ENCODE measurements at places on chromosomes 16 and 17. TPM values are rescaled to one million over a fixed set of nuclear protein-coding genes. Genes with fewer than 3 reads are reported as not detected.

DNA sequence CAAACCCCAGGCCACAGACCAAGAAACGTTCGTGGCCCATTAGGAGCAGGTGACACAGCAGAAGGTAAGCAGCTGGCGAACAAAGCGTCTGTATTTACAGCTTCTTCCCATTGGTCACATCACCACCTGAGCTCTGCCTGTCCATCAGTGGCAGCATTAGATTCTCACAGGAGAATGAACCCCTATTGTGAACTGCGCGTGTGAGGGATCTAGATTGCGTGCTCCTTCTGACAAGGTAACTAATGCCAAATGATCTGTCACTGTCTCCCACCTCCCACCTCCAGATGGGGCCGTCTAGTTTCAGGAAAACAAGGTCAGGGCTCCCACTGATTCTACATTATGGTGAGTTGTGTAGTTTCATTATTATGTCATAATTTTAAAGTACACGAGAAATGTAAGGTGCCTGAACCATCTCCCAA is 186.3 kb downstream of the CPPED1 start:
- no peak for DNase-seq

TM4SF5 gene
- total RNA-seq: not detected

PSKH1 gene
- total RNA-seq: 13.2 TPM

DNA sequence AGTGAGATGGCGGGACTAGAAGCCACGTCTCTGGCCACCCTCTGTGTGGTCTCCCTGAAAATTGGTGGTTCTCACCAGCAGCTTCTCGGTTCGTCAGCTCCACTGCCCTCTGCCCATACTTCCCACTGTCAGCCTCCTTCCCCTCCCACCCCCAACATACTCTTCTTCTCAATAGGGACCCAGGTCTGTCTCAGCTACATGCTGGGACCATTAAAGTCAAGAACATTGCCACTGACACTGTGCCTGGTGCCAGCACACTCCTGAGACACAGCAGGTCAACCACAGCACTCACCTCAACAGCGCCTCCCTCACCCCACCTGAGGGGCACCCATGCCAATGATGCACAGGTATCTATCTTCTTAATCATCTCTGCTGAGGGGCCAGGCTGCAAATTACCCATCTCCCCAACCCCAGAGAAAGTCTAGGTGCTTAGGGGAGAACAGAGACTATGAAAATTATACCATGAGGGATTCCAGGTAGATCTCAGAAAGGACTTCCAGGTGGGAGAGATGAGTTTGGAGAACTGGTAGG is 1.3 kb downstream of the PLXDC1 start:
- DNase-seq: no peak

GALNS gene
- total RNA-seq: 15.5 TPM

PYDC1 gene
- not detected for total RNA-seq

DNA sequence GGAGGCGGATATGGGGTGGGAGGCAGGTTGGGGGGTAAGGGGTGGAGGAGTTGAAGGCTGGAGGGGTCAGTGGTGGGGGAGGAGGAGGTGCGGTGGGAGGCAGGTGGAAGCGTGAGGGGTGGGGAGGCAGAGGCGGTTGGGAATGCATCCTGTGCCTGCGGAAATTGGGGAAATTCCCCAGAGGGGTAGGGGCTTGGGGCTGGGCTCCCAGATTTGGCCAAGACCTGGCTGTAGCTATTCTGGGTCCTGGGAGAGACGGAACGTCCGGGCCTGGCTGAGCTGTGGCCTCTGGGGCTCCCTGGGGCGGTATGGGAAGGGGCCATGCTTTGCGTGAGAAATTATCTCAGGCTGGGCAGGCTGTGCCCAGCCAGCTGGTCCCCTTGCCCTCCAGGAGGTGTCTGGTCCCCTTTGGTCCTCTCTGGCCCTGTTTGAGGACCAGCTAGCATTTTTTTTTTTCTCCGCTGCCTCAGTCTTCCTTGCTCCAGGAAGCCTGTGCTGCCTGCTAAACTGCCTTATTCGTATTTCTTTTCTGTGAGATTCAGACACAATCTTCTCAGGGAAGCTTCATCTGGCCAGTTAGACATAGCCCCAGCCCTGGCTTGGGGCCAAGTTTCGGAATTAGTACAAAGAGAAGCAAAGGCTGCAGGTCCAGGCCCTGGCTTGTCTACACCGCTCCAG is 7.3 kb upstream of the TRPV2 start:
- peak; percentile 40 for DNase-seq

CRYBA1 gene
- not detected for total RNA-seq

GRCh38 chr16:79392081-79392480 is 208.5 kb downstream of the MAF start:
- DNase-seq: no peak

- DNase-seq: peak; percentile 70
Measured at GRCh38 chr16:82660075-82660645, 33.4 kb downstream of the CDH13 start.

STXBP4 gene
- 2.1 TPM for total RNA-seq

- no peak for DNase-seq
Measured at GRCh38 chr17:63185420-63185819, 219.4 kb downstream of the TANC2 start.

DNA sequence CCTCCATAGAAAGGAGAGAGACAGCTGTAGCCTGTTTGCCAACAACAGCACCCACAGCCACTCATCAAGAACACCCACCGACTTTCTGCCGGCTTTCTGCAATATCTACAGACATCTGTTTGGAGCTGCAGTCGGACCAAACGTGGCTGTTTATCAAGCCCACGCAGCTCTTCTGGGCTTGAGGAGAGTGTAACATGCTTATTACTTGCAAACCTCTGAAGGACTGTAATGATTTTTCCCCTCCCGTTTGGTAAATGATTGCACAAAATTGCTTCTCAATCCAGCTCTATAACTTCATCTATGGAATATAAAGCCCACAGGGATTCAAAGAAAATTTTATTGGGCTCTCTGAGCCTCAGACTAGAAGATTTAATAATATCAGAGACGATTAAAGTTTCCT is 100.5 kb downstream of the VAT1L start:
- no peak for DNase-seq

- no peak for DNase-seq
Measured at GRCh38 chr17:3529817-3530741, 27.5 kb downstream of the TRPV3 start.

GRCh38 chr16:89061590-89062380 is 31.9 kb upstream of the ACSF3 start:
- no peak for DNase-seq

C1QTNF1 gene
- 0.79 TPM for total RNA-seq

GRCh38 chr16:55154956-55155355 is 169.0 kb upstream of the IRX6 start:
- peak; percentile 4 for DNase-seq

DNA sequence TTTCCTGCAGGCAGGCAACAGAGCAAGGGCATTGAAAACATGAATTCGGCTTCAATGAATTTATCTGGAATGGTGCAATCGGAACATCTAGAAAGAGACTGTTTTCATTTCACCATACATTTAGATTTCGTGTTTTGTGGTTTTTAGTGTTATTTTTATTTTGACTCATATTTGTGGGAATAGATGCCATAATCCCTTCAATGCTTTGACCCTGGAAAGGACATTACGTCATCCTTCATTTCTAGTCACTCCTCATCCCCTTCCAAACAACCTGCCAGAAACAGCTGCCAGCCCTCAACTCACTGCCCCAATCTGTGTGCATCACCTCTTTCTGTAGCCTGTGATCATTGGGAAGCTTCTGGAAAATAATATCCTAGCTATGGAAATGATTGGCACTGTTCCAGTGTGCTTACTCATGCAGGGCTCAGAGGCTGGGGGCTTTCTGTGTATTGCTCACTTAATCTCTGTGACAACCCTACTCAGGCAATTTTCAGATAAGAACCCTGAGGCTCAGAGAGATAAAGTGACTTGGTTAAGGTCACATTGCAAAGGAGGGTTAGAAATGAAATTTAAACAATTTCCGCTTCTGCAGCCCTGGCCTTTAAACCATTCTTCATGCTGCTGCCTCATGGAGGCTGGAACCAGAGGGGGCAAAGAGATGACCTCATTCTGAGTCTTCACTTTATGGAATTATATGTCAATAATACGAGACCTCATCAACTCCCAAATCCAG is 9.5 kb upstream of the KSR1 start:
- DNase-seq: peak; percentile 51

DNA sequence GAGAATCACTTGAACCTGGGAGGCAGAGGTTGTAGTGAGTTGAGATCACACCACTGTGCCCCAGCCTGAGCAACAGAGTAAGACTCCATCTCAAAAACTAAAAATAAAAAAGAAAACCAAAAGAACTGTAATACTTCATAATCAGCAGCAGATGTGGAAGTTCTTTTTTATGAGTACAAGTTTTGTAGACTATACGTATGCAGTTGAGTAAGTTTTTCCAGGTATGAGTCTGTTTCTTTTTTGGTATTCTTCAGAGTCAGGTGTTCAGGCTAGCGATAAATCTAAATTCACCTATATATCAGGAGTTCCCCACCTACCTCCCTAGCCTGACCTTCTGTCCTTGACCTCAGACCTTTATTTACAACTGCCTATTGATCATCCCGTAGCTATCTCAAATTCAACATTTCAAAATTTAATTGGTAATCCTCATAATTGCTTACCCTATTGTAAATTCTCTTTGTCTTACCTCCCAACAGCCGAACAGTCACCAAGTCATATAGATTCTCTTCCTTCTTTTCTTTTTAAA is 10.7 kb downstream of the DCTN5 start:
- DNase-seq: no peak

- no peak for DNase-seq
Measured at GRCh38 chr16:31110106-31111034, 2.2 kb downstream of the BCKDK start.

GRCh38 chr17:68613739-68614298 is 12.7 kb upstream of the FAM20A start:
- DNase-seq: peak; percentile 55

CDC42EP4 gene
- total RNA-seq: 29.3 TPM

GRCh38 chr16:79795556-79795955 is 195.0 kb upstream of the MAF start:
- DNase-seq: peak; percentile 75

GRCh38 chr17:77822302-77823030 is 136.0 kb upstream of the TNRC6C start:
- DNase-seq: no peak

DNA sequence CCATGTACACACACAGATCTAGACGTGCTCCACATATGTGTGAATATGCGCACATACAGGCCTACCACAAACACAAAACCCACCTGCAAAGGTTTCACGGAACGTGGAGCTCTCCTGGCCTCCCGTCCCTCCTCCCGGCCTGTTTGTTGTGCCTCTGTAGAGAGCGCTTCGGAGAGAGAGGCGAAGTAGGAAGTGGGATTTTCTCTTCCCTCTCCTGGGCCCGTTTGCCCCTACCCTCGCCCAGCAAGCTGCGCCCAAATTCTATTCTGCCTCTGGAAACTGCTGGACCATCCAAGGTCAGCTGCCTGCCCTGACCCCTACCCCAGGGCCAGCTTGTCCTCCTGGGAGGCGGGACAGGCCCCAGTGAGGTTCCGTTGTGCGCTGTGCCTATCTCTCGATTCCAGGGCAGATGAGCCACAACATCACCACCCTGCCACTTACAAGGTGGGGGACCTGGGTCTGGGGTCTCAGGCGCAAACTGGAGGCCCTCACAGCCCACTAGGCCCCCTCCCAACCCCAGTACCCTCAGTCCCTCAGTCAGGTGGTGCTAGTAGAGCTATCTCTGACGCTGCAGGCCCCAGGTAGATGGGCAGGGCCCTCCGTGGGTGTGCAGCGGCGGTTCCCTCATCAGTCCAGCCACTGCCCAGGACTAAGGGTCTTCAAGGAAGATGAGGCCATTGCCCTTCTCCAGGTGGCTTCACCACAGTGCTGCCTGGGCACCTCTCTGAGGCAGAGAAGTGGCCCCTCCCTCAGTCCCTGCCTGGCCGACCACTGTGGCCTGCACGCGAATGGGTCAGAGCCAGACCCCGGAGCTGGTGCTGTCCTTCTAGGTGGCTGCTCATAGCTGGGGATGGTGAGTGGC is 54.2 kb downstream of the BEAN1 start:
- no peak for DNase-seq

PDIA2 gene
- not detected for total RNA-seq

KLHL10 gene
- 0.13 TPM for total RNA-seq

PTX4 gene
- total RNA-seq: under 0.01 TPM

GRCh38 chr16:58264961-58265479 is 29.8 kb downstream of the PRSS54 start:
- DNase-seq: peak; percentile 94

ZFP3 gene
- 0.53 TPM for total RNA-seq

DNA sequence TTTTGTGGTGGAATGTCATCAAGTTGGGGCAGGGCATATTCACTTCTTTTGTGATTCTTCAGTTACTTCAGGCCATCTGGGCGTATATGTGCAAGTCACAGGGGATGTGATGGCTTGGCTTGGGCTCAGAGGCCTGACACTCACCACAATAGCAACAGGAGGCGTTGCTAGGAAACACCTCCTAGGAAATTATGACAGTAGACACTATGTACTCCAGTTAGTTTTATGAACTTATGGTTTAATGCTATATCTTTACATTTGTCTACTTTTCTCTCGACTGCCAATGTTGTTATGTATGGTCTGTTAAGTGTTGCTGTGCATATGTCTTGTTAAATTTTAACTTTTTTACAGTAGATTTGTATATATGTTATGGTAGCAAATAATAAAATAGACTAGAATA is 788.7 kb upstream of the GOT2 start:
- DNase-seq: no peak

SECTM1 gene
- 3.7 TPM for total RNA-seq

DNA sequence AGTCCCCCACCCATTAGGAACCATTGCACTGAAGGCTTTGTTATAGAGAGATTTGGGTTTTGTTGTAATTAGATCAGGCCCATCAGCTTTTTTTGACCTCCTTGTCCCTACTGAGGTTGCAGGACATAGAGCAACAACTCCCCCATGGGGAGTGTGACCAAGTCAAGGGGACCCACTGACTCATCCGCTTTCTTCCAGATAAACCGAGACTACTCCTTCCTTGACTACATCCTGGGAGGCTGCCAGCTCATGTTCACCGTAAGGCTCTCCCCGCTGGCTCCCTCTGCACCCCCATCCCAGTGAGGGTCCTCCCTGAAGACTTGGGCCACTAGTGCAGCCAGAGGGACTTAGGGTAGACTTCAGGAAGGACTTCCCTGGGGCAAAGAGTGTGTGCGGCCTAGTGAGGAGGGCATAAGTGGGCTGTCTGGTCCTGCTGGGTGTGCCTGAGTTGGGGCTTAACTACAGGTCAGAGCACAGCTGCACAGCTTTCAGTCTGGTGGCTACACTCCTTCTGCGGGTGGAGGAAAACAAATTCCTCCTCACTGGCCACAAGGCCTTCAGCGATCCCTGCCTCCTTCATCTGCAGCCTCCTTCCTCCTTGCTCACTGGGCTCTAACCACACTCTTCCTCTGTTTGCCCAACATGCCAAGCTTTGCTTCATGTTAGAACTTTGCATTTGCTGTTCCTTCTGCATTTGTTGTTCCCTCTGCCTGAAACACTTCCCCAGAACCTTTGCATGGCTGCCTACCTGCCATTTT is 31.0 kb downstream of the CPNE2 start:
- DNase-seq: no peak

DNA sequence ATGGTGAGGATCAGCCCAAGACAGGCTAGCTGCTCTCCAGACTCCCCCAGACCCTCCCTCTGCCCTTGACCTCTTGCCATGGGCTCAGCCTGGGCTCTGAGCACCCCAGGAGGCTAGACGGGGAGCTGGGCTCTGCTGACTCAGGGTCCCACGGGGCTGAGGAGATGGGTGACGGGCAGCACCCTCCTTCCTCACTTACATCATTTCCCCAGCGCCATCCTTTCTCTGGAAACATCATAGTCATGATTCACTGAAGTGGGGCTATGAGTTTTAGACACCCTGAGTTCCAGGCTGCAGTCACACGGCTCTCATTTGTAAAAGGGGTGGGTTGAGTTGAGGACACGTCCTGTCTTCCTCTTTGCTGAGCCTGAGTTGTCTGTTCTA is 3.0 kb upstream of the ITGAX start:
- no peak for DNase-seq

GRCh38 chr17:68592682-68593641 is 8.2 kb downstream of the FAM20A start:
- DNase-seq: no peak
